ENCODE measurements at places on chromosomes 16 and 17. TPM values are rescaled to one million over a fixed set of nuclear protein-coding genes. Genes with fewer than 3 reads are reported as not detected.
A peak's percentile ranks its signal among the peaks of the same experiment; 100 is the strongest.

DNA sequence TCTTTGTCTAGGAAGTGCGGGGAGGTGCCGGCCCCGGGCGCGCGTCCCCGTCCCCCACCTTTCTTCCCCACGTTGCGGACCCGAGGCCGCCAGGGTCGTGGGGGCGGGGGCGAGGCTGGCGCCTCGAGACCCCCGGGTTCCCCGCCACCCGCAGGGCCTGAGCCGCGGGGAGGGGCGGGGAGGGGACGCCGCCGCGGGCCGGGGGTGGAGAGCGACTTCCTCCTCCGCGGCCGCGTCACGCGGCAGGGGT is 1.8 kb upstream of the ACTG1 start:
- H3K4me1 ChIP-seq, result peaks cover 23% of the 10 kb centered on the region
- no peak for DNase-seq
- H3K4me3 ChIP-seq, result peak overlapping the region; percentile 87

- peak; percentile 27 for DNase-seq
- H3K27me3 ChIP-seq, result no peaks in the 10 kb centered on the region
- peak overlapping the region; percentile 94 for H3K27ac ChIP-seq
- H3K36me3 ChIP-seq, result peaks cover 13% of the 10 kb centered on the region
These were observed 317 bp downstream of the TEFM start for GRCh38 chr17:30905742-30906100.

DNA sequence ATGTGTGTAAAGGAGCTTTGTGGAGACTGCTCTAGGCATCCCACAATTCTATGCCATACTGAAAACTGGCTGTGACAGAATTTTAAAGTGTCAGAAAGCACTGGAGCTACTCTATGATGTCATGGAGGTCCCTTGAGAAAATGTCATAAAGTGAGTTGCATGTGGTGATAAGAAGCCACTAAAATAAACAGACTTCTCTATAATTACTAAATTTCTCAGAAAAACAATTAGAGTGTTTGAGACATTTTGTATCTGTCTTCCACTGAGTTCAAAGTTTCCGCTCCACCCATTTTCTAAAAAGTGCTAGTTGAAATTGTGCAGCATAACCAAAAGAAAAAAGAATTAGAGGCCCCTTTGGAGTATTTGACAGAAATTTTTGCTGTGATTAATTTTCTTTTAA is 603.9 kb downstream of the KCNJ2 start:
- H3K27me3 ChIP-seq, result no peaks in the 10 kb centered on the region
- H3K27ac ChIP-seq, result no peak overlapping the region
- no peak overlapping the region for H3K4me3 ChIP-seq
- H3K4me1 ChIP-seq, result no peaks in the 10 kb centered on the region

The RND2 gene
- not detected for total RNA-seq
